AG04450 (cell line): ENCODE measurements at places on chromosomes 2 and 18. TPM values are rescaled to one million over a fixed set of nuclear protein-coding genes. Genes with fewer than 3 reads are reported as not detected.

Gene TUBA4B
- polyA plus RNA-seq = not detected in 2 replicates

Gene POTEC
- not detected in 2 replicates for polyA plus RNA-seq

Gene COBLL1
- polyA plus RNA-seq = 0.48 and 0.79 TPM in 2 replicates

Gene HOXD4
- polyA plus RNA-seq = not detected in 2 replicates

Gene KRTCAP3
- 0.32 and 0.60 TPM in 2 replicates for polyA plus RNA-seq

Gene EN1
- not detected in 2 replicates for polyA plus RNA-seq

Gene ABHD1
- polyA plus RNA-seq = 0.10 TPM in 1 of 2 replicates, not detected in the other

Gene ALLC
- not detected in 2 replicates for polyA plus RNA-seq
